Esophagus mucosa (tissue), 1 donor: ENCODE measurements at places on chromosomes 3 and 15. TPM values are rescaled to one million over a fixed set of nuclear protein-coding genes. Genes with fewer than 3 reads are reported as not detected.

The KIF15 gene
- 7.3 TPM for total RNA-seq

The ONECUT1 gene
- not detected for total RNA-seq

The ABHD6 gene
- total RNA-seq, result 4.1 TPM

The ZNF774 gene
- total RNA-seq, result 2.4 TPM

The COL7A1 gene
- 86.4 TPM for total RNA-seq

The ATP6V1A gene
- total RNA-seq, result 59.5 TPM

The CSK gene
- total RNA-seq, result 77.1 TPM

The DUSP7 gene
- total RNA-seq, result 62.6 TPM

The C3orf22 gene
- not detected for total RNA-seq

GRCh38 chr3:64008487-64009351 is 14.6 kb downstream of the PSMD6 start:
- no peak for ATAC-seq

- no peak for ATAC-seq
Measured at GRCh38 chr3:99678023-99678422, 39.6 kb downstream of the COL8A1 start.

DNA sequence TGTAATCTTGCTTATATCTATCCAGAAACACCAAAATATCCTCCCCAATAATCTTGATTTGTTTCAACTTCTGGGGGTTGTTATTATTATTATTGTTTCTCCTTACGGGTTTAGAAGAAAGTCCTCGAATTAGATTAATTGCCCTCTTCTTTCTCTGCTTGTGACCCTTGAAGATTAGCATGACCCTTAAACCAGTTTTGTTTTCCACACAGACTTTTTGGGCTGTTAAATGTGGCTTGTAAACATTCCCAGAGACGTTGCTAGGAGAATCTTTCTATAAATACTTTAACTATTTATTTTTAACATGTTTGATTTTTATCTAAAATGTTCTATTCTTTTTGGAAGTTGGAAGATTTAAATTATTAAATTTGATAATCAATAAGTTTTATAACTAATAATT is 4.3 kb upstream of the SUCNR1 start:
- ATAC-seq, result no peak

DNA sequence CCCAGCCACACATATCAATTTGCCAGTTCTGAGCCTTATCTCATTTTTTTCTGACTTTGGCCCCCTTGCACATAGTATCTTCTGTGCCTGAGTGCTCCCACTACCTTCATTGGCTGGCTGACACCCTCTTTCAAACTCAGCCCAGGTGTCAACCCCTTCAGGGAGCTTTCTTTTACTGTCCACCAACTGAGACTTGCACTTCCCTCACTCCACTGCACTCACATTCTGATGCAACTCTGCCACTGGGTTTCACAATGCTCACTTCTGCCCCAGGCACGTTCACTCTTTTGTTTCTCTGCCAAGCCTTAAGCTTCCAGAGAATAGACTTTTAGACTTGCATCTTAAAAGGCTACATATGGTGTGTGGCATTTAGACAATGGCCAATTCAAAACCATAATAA is 101.5 kb upstream of the CBLB start:
- peak; percentile 97 for ATAC-seq

DNA sequence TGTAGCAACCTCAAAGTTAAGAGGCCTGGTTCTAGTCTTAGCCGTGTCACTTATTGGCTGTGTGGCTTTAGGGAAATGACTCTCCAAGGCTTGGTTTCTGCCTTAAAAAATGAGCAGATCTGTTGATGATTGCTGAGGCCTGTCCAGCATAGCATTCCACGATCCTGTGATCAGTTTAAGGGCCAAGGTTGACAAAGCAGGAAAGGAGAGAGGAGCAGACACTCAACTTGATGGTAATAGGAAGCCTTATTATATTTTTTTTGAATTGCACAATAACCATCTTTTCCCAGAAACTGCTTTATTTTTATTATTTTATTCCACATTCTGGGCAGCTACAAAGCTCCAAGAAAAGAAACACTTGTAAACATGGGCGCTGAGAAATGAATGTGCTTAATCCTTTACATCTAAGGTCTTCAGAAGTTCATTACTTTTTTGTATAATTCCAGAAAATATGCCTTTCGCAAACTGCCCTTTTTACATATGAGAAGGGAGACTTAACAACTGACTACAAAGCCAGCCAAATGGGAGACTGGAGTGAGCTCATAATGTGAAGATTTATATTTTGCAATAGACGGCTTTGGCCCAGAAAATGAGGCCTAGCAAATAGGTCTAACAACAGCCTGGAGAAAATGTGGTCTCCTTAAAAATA is 241.0 kb downstream of the ATP8B4 start:
- ATAC-seq, result no peak

- ATAC-seq, result no peak
Measured at GRCh38 chr3:74537164-74537563, 77.3 kb downstream of the CNTN3 start.

DNA sequence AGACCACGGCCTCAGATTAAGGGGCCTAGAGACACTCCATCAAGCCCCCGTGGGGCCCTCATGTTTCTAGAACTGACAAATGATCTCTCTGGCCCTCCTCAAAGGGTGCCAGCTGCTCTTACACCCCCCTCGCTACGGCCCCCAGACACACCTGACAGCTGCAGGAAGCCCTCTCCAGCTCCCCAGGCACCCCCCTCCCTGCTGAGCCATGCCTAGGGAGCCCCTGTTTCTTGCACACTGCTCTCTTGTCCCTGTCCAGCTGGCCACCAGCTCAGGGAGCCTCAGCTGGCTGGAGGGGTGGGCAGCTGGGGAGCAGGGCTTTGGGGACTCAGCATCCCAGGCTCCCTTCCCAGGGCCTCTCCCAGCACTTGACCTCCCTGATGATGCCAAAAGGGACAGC is 14.8 kb downstream of the TNK2 start:
- ATAC-seq, result no peak

DNA sequence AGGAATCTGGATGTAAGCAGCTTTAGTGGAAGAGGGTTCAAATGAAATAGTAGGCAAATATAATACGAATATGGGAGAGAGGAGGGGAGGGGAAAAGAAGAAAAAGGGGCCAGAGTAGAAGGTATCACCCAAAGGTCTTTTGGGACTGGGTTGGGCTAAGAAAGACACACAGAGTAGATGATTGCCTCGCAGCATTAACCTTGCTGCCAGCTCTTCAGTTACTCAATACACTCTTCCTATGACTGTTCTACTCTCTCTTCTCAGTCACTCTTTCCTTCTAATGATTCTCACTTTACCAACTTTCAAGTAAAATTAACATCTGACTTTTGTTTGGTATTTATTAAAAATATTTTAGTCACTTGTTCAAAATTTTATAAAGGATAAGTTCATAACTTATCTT is 52.8 kb downstream of the CLASP2 start:
- ATAC-seq, result no peak

- ATAC-seq, result peak; percentile 71
Measured at GRCh38 chr3:172607305-172608121, 84.3 kb upstream of the TNFSF10 start.

GRCh38 chr15:45871121-45871855 is 236.5 kb downstream of the SQOR start:
- ATAC-seq, result peak; percentile 76

GRCh38 chr15:64162478-64162868 is 349 bp downstream of the PPIB start:
- ATAC-seq, result peak; percentile 44

GRCh38 chr3:54862526-54862925 is 65.3 kb downstream of the LRTM1 start:
- no peak for ATAC-seq

DNA sequence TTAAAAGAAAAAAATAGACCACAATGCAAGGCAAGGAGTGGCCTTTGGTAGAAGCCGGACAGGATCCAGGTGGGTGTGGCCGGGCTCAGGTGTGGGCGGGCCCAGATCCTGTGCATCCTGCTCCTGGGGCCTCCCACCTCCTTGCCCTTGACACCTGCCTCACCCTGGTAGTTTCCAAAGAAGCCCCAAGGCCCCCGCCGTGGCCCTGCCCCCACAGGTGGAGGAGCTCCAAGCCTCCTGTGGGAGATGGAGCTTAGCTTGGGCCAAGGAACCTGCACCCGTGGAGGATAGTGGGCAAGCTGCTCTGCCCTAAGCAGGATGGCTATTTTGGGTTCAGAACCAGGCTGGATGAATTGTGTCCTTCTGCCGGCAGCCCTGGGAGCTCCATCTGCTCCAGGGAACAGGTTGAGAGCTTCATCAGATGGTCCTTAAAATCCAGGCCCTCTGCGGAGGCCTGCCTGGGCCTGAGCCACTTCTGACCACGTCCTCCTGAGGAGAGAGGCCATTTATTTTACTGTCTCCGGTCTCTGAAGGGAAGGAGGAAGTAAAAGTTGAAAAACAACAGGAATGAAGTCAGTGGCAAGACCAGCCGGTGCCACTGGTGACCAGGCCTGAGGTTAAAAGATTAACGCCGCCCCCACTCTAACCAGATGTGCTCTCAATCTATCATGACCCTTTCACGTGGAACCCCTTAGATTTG is 53.9 kb upstream of the KLF13 start:
- peak; percentile 90 for ATAC-seq

DNA sequence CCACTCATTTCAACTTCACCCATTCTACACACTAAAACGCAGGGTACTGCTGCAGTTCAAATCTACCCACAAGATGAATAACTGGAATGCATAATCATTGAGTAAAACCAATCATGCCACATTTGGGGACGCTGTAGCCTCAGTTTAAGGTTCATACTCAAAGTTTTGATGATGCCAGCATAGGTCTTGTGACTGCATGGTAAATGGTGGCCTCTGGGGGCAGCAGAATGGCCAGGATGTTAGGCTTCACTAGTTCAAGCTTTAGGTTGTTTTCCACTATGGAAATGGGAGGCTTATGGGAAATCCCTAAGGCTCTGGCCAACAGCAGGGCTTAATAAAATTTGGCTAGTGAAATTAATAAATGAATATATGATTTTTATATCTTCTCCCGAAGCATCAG is 104.3 kb upstream of the TSC22D2 start:
- ATAC-seq, result peak; percentile 56

GRCh38 chr3:129187857-129188256 is 4.2 kb upstream of the CNBP start:
- no peak for ATAC-seq

- ATAC-seq, result no peak
Measured at GRCh38 chr3:61828184-61828874, 267.0 kb downstream of the PTPRG start.

GRCh38 chr3:132556508-132557159 is 40.4 kb upstream of the ACKR4 start:
- ATAC-seq, result peak; percentile 10

DNA sequence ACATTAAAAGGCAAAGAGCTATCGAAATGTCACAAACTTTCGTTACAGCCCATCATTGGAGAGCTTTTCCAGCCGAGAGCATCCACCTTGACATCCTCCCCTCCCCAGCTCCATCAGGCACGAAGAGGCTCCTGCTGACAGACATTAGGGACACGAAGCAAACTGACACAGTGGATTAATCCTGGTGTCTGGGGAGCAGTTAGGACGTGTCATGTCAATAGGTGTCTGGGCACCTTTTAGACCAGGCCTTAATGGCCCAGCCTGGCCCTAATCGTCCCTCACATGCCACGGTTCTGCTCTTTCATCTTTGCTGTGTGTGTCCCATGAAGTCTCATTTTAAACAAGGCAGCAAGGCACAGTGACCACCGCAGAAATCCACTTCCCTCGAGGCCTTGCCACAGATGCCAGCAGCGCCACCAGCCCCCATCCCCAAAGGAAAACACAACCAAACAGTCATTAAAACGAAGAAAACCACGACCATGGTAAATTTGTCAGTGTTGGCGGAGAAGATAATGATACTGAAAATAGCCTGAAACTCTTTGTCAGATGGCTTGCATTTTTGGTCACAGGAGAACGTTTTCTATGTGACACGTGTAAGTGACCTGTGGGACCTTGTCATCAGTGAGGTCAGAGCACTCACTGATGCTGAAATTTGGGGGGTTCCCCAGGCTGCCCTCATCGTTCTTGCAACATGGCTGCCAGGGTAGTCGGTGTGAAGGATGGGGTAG is 16.3 kb upstream of the PCSK6 start:
- no peak for ATAC-seq

GRCh38 chr3:23629181-23629894 is 176.4 kb upstream of the UBE2E1 start:
- ATAC-seq, result no peak

- ATAC-seq, result no peak
Measured at GRCh38 chr3:65899226-65899625, 139.5 kb downstream of the MAGI1 start.

GRCh38 chr3:25027650-25028049 is 400.4 kb upstream of the RARB start:
- ATAC-seq, result no peak

DNA sequence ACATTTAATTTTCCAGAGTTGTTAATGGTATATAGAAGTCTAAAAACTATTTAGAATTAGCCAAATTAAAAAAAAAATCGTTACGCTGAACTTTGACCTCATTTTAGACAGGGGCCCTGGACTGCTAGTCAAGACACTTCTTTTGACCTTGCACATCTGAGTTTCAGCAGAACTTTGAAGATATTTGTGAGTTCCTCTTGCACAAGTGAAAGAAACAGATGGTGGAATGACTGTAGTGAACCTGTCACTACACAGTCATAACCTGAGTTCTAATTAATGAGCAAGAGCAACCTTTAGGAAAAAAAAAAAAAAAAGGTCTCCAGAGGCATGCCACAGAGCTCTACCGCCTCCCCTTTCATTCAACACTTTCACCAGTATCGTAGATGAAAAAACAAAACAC is 5.3 kb downstream of the MYO5C start:
- no peak for ATAC-seq

- no peak for ATAC-seq
Measured at GRCh38 chr15:95075792-95076677, 844.7 kb downstream of the MCTP2 start.

DNA sequence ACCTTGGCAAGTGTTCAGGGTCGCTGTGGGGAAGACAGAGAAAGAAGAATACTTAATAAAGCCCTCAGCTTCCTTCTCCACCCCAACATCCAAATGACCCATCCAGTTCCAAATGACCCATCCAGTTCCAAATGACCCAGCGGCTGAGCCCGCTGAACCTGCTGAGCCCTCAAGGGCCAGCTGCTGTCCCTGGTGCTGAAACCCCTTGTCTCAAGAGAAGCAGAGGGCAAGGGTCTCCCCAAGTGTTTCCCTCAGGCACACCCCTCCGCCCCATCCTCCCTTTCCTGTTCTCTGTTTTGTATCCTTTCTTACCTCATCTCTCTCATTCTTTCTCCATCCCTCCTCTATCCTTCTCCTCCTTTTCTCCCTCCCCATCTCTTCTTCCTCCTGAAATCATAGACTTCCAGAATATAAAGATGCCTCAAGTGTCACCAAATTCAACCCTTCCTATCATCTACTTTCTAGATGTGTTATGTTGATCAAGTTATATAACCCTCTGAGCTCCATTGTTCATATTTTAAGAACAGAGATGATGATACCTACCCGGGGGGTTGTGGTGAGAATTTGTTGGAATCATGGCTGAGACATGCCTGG is 29.0 kb downstream of the CCDC33 start:
- no peak for ATAC-seq

DNA sequence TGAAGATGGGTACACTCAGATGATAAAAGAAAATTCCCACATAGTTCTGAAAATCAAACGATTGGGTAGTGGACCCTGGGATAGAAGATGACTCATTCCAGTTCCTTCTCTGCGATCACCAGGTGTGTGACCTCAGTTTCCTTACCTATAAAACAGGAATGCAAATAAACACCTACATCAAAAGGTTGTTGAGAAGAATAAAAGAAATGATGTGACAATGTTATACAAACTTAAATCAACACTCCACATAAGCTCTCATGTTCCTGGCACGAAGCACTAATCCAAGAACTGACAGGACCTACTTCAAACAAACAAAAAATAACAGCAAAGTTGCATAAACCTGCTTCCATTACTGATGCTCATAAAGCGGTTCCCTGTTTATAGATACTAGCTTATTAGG is 69.2 kb downstream of the RORA start:
- no peak for ATAC-seq

- ATAC-seq, result no peak
Measured at GRCh38 chr15:52236013-52236412, 44.8 kb upstream of the GNB5 start.
